ENCODE measurements at places on chromosomes 16 and 17. TPM values are rescaled to one million over a fixed set of nuclear protein-coding genes. Genes with fewer than 3 reads are reported as not detected.

- no peak overlapping the region for H3K27ac ChIP-seq
- DNase-seq: peak; percentile 24
- no peak overlapping the region for H3K4me3 ChIP-seq
Observed at GRCh38 chr17:68539548-68540467, 27.6 kb downstream of the PRKAR1A start.

DNA sequence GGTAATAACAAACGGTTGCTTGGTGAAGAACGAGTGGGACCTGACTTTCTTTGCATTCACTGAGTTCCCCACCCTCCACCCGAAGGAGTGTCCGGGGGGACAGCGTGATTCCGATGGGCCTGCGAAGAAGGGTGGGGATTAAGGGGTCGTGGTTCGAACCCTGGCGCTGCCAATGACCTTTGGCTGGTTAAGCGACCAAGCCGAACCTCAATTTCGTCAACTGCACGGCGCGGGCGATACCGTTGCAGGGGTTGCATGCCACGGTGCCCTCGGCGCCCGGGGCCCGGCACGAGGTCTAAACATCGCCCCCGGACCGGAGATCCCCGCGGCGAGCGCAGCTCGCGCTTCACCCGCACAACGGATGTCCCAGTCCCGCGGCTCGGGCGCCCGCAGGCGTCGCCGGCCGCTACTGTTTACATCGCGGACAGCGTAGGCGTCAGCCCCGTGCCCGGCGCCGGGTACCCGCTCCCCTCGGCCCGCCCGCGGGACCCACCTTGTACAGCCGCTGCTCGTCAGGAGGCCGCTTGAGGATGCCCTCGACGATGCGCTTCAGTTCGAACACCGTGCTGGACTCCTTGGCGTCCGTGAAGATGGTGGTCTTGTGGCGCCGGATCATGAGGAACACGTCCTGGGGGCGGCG lies 460 bp downstream of the ELOB start:
- peak; percentile 72 for DNase-seq
- H3K4me3 ChIP-seq: peak overlapping the region; percentile 99
- H3K4me1 ChIP-seq: peaks cover 20% of the 10 kb centered on the region
- no peaks in the 10 kb centered on the region for H3K36me3 ChIP-seq

DNA sequence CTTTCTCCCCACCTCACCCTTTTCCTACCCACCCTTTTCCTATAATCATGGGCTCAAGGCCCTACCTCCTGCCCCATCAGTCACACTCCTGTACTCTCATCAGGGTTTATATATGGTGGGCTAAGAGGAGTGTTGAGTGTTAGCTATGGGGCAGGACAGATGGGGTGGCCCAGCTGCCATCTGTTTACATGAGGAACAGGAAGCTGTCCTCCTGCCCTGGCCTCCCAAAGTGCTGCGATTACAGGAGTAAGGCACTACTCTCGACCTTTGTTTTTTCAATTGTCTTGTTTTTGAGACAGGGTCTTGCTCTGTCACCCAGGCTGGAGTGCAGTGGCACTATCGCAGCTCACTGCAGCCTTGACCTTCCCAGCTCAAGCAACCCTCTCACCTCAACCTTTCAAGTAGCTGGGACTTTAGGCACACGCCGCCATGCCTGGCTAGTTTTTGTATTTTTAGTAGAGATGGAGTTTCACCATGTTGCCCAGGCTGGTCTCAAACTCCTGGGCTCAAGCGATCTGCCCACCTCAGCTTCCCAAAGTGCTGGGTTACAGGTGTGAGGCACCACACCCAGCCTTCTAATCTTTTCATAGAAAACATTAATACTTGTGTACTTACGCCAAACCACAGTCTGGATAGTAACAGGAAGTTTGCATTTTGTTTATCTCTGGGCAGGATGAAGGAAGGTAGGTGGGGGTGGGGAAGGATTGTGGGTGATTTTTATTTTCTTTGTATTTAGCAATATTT lies 1.6 kb downstream of the TRADD start:
- H3K27ac ChIP-seq: no peak overlapping the region
- H3K4me1 ChIP-seq: peaks cover 6% of the 10 kb centered on the region
- H3K4me3 ChIP-seq: no peak overlapping the region
- peaks cover 100% of the 10 kb centered on the region for H3K27me3 ChIP-seq

- H3K27ac ChIP-seq: no peak overlapping the region
- no peak overlapping the region for H3K4me3 ChIP-seq
- H3K36me3 ChIP-seq: no peaks in the 10 kb centered on the region
Observed at GRCh38 chr16:72604375-72604774, 432.4 kb upstream of the PMFBP1 start.

DNA sequence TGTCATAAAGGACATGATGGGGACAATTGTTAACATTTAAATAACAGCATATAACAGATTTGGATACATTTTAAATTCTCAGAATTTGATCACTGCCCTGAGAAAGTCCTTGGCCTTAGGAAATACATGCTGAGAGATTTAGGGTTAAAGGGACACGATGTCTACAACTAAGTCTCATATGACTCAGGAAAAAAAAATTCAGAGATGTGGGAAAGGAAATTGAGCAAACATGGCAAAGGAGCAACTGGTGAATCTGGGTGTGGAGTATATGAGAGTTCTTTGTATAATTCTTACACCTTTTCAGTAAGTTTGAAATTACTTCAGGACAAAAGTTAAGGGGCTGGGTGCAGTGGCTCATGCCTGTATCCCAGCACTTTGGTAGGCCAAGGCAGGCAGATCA lies 18.2 kb downstream of the MPP3 start:
- H3K27me3 ChIP-seq: no peaks in the 10 kb centered on the region
- no peak overlapping the region for H3K4me3 ChIP-seq
- H3K4me1 ChIP-seq: no peaks in the 10 kb centered on the region
- H3K36me3 ChIP-seq: no peaks in the 10 kb centered on the region

- no peak for DNase-seq
- no peaks in the 10 kb centered on the region for H3K27me3 ChIP-seq
- no peak overlapping the region for H3K27ac ChIP-seq
- H3K36me3 ChIP-seq: no peaks in the 10 kb centered on the region
- H3K4me3 ChIP-seq: no peak overlapping the region
Observed at GRCh38 chr17:80889231-80890195, 102.1 kb upstream of the CHMP6 start.

GRCh38 chr16:813204-813915 lies 12.8 kb upstream of the GNG13 start:
- no peak overlapping the region for H3K27ac ChIP-seq
- H3K27me3 ChIP-seq: peaks cover 31% of the 10 kb centered on the region
- DNase-seq: peak; percentile 86
- H3K36me3 ChIP-seq: no peaks in the 10 kb centered on the region

- H3K36me3 ChIP-seq: no peaks in the 10 kb centered on the region
- no peak overlapping the region for H3K27ac ChIP-seq
- DNase-seq: no peak
- H3K27me3 ChIP-seq: no peaks in the 10 kb centered on the region
- peaks cover 12% of the 10 kb centered on the region for H3K4me1 ChIP-seq
Observed at GRCh38 chr16:30874244-30874820, 19.5 kb downstream of the BCL7C start.

- no peaks in the 10 kb centered on the region for H3K36me3 ChIP-seq
- H3K4me3 ChIP-seq: peak overlapping the region; percentile 49
Observed at GRCh38 chr17:68196394-68197090, 51.3 kb upstream of the AMZ2 start.

DNA sequence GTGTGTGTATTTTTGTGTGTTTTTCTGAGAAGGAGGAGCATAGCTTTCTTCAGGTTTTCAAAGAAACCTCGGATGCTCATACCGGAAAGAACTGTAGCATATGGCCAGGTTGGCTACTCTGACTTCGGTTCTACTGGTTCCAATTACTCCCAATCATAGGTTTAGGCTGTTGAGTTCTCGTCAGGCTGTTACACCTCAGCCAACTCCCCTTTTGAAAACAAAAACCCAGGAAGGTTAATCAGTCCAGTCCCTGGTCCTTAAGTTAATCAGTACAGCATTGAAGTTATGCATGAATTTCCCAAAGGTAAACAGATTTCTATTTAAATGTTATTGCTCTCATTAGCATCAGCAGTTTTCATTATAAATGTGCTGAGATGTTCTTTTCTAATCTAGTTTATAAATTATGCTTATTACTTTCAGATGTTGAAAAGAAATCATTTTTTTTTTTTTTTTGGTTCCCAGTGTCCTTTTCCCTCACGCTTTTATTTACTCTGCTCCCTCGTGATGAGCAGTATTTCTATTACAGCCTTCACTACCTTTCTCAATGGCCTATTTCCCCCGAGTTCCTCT lies 111.0 kb downstream of the NPIPB5 start:
- no peaks in the 10 kb centered on the region for H3K4me1 ChIP-seq
- no peaks in the 10 kb centered on the region for H3K27me3 ChIP-seq
- H3K36me3 ChIP-seq: no peaks in the 10 kb centered on the region
- H3K27ac ChIP-seq: no peak overlapping the region
- H3K4me3 ChIP-seq: no peak overlapping the region

- H3K27ac ChIP-seq: no peak overlapping the region
- DNase-seq: no peak
- H3K4me3 ChIP-seq: no peak overlapping the region
- H3K36me3 ChIP-seq: no peaks in the 10 kb centered on the region
Observed at GRCh38 chr16:9185381-9185780, 93.9 kb downstream of the HAPSTR1 start.

DNA sequence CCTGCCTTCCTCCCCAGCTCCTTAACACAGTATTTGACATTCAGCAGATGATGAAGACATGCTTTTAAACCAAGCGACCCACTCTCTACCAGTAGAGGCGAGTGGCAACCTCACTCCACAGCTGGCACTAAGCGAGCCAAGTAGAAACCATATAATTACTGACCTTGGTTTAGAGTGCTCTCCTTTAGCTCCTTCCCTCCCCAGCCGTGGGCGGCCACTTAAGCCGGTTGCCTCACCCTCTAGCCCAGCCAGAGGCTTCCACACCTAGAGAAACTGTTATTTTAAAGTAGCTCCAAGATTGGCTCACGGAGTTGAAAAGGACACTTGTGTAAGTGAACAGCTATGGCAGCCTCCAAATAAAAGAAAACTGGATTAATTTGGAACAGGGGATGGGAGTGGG lies 109.1 kb upstream of the CRHR1 start:
- DNase-seq: no peak
- H3K36me3 ChIP-seq: no peaks in the 10 kb centered on the region
- no peak overlapping the region for H3K27ac ChIP-seq
- no peaks in the 10 kb centered on the region for H3K27me3 ChIP-seq
- no peaks in the 10 kb centered on the region for H3K4me1 ChIP-seq

- no peaks in the 10 kb centered on the region for H3K36me3 ChIP-seq
- H3K27ac ChIP-seq: no peak overlapping the region
- H3K4me3 ChIP-seq: no peak overlapping the region
- peak; percentile 76 for DNase-seq
- H3K27me3 ChIP-seq: no peaks in the 10 kb centered on the region
Observed at GRCh38 chr17:41496803-41497484, 7.2 kb upstream of the KRT36 start.

GRCh38 chr16:72845322-72846020 lies 202.5 kb downstream of the ZFHX3 start:
- no peaks in the 10 kb centered on the region for H3K36me3 ChIP-seq
- no peak for DNase-seq
- H3K27me3 ChIP-seq: no peaks in the 10 kb centered on the region
- H3K27ac ChIP-seq: no peak overlapping the region
- H3K4me3 ChIP-seq: no peak overlapping the region
- H3K4me1 ChIP-seq: peaks cover 41% of the 10 kb centered on the region

DNA sequence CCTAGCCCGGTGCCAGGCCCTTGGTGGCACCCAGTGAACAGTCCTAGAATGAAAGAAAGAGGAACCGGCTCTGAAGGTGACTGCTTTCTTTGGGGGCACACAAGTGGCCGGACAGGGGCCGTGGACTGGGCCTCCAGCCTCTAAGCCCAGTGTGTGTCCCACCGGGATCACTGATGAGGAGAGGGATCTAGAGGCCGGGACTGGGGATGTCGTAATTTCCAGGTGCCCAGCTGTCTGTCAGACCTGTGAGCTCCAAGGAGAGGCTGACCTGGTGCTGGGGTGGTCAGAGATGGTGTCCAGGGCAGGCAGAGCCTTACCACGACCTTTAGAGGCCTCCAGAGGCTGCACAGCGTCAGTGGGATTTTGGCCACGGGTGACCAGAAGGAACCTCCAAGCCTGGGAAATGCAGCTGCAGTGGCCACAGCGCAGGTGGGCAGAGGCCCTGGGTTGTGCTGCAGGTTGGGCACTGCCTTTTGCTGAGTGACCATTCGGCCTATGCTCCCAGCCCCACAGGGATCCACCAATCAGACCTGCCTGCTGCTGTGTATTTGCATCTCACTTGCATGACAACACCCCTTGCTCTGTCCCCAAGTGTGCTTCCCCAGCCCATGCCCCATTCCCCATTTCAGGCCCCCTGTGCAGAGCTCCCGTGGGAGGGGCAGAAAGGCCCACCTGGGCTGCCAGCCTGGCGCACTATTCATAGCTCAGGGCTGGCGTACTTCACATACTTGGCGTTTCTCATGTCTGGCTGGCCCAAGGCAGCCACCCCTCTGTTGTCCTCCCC lies 12.5 kb downstream of the ARHGAP23 start:
- no peak overlapping the region for H3K4me3 ChIP-seq
- DNase-seq: peak; percentile 58
- no peak overlapping the region for H3K27ac ChIP-seq
- H3K4me1 ChIP-seq: peaks cover 21% of the 10 kb centered on the region
- H3K27me3 ChIP-seq: no peaks in the 10 kb centered on the region

GRCh38 chr17:82920150-82920549 lies 80.3 kb upstream of the ZNF750 start:
- H3K27ac ChIP-seq: no peak overlapping the region
- no peak for DNase-seq
- no peaks in the 10 kb centered on the region for H3K27me3 ChIP-seq
- no peak overlapping the region for H3K4me3 ChIP-seq

GRCh38 chr16:84482951-84483881 lies 21.2 kb downstream of the MEAK7 start:
- DNase-seq: no peak
- H3K27me3 ChIP-seq: no peaks in the 10 kb centered on the region
- no peaks in the 10 kb centered on the region for H3K36me3 ChIP-seq

Gene GSPT1
- total RNA-seq: 74.1 TPM

Gene TMC8
- not detected for total RNA-seq

Gene CCL4
- not detected for total RNA-seq

Gene CSH1
- total RNA-seq: not detected

Gene LGALS3BP
- total RNA-seq: 17.5 TPM

Gene TLCD2
- 0.15 TPM for total RNA-seq

Gene CMTM2
- total RNA-seq: not detected

Gene C16orf92
- not detected for total RNA-seq

Gene NETO2
- 32.0 TPM for total RNA-seq

Gene PLA2G10
- total RNA-seq: not detected

Gene GCGR
- total RNA-seq: not detected

Gene BOLA2
- 9.0 TPM for total RNA-seq
